ENCODE measurements at places on chromosomes 16 and 17. TPM values are rescaled to one million over a fixed set of nuclear protein-coding genes. Genes with fewer than 3 reads are reported as not detected.

Gene PYY
- not detected for total RNA-seq

Gene GNG13
- total RNA-seq = not detected

Gene B9D1
- 7.5 TPM for total RNA-seq

Gene FGF11
- total RNA-seq = 2.4 TPM

Gene CHST6
- 0.16 TPM for total RNA-seq

Gene NFATC2IP
- total RNA-seq = 29.4 TPM

Gene EIF1
- 972 TPM for total RNA-seq

Gene KRTAP16-1
- total RNA-seq = not detected

Gene HIC1
- total RNA-seq = 34.4 TPM

Gene MYH2
- not detected for total RNA-seq

Gene CACNG4
- total RNA-seq = not detected

Gene KAT2A
- 36.2 TPM for total RNA-seq

Gene TMEM92
- not detected for total RNA-seq

Gene TEDC2
- not detected for total RNA-seq

Gene CCDC40
- 7.9 TPM for total RNA-seq

Gene SLC16A13
- total RNA-seq = 2.9 TPM

Gene SMIM22
- total RNA-seq = not detected

Gene TAX1BP3
- total RNA-seq = 96.6 TPM

Gene ASIC2
- total RNA-seq = not detected

Gene YBX2
- 2.3 TPM for total RNA-seq

Gene GRB2
- 154 TPM for total RNA-seq

Gene ITGAX
- total RNA-seq = 36.4 TPM

Gene NATD1
- total RNA-seq = 17.4 TPM

Gene FBXO39
- total RNA-seq = 0.90 TPM

Gene C1QTNF8
- not detected for total RNA-seq

Gene ITGAL
- total RNA-seq = 6.8 TPM

Gene MT1M
- total RNA-seq = 367 TPM

Gene ADORA2B
- total RNA-seq = 0.55 TPM

Gene SEPTIN1
- 2.3 TPM for total RNA-seq

Gene ERN2
- total RNA-seq = 1.9 TPM

Gene PKD1
- 99.4 TPM for total RNA-seq

All from mesenteric fat pad (tissue), 1 donor.